ENCODE measurements at places on chromosomes 12 and 14.

GRCh38 chr12:105949391-105949790, 189.4 kb downstream of the NUAK1 start:
- DNase-seq, result no peak

- DNase-seq, result no peak
Observed at GRCh38 chr12:12859690-12860089, 31.7 kb upstream of the GPRC5A start.

GRCh38 chr14:71333705-71334104, 426.4 kb downstream of the PCNX1 start:
- DNase-seq, result no peak

GRCh38 chr14:69300601-69301221, 40.8 kb downstream of the GALNT16 start:
- no peak for DNase-seq

DNA sequence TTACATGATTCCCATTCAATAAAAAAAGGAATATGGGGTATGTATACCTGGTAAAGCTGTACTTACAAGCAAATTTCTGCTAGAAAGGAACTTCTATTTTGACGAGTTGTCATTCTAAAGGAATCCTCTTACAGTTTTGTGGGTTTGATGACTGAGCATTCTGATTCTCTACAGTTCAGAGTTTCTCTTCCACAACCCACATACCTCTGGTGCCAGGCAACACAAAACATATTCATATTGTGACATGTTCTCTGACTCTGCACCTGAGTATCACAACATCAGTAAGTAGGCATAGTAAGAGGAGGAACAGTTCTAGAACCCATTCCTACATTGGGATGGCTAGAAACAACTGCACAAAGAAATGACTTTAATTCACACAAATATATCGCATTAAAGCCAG, 636.6 kb downstream of the MED13L start:
- no peak for DNase-seq

DNA sequence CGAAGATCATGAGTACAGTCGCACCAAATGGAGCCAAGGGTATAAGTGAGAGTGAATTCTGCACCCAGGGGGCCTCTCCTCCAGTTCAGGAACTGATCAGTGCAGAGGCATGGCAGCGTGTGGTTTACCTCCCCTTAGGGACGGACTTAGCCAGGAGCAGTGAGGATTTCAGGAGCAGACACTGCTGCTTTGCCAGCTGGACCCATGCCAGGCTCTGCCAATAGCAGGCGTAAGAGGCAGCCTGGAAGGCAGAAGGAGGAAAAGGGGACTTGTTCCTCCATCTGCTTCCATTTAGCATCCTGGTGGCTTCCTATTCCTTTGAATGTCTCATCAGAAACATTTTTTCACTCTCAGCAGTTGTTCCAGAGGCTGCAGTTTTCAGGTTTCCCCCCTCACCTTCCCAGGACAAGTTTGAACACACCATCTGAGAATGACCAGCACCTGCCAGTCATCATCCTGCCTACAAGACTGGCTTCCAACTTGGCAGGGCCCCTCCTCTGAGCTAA, 137.0 kb upstream of the LMNTD1 start:
- DNase-seq, result no peak

- no peak for DNase-seq
Observed at GRCh38 chr12:75288860-75289259, 41.3 kb downstream of the CAPS2 start.

DNA sequence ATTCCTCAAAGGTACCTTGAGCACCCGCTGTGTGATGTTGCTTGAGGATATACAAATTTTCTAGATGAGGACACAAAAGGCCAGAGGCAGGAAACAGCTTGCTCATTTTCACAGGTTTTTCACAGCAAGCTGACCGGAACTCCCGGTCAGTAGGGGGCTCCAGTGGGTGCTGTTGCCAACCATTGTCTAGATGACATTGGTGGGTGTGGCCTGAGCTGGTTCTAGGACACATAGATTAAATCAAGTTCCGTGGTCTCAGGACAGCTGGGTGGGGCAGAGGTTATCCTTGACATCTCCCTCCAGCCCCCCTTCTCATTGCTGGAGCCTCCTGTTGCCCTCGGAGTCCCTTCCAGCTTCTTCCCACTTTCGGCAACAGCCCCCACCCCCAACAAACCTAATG, 153.6 kb upstream of the FKBP4 start:
- DNase-seq, result no peak

- DNase-seq, result no peak
Observed at GRCh38 chr14:104591506-104592291, 12.1 kb downstream of the C14orf180 start.

GRCh38 chr12:38417101-38417500, 100.5 kb downstream of the ALG10B start:
- no peak for DNase-seq

DNA sequence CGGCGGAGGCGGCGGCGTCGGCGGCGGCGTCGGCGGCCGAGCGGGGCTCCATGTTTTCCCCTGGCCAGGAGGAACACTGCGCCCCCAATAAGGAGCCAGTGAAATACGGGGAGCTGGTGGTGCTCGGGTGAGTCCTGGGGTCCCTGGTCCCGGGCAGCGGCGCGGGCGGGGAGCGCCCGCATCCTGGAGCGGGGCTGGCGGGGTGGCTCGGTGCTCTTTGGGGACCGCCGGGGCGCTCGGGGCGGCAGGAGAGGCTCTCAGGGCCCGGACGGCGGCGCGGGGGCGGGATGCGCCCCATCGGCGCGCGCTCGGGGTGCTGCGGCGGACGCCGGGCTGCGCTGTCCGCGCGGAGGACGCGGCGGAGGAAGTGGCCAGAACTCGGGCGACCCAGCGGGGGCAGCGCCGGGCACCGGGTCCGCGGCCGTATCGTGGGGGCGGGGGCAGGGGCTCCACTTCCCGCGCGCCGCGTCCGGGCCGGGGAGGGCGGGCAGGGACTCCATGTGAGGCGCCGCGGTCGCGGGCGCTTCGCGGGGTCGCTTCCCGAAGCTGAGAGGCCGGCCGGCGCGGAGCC, 485 bp downstream of the PELI2 start:
- no peak for DNase-seq
